ENCODE measurements at places on chromosomes 16 and 17.

GRCh38 chr17:74757502-74757901 is 9.1 kb downstream of the NHERF1 start:
- DNase-seq, result no peak

- DNase-seq, result no peak
Observed at GRCh38 chr16:76195056-76195455, 82.1 kb upstream of the CNTNAP4 start.

- no peak for DNase-seq
Observed at GRCh38 chr16:19105891-19106624, 7.7 kb upstream of the ITPRIPL2 start.

- no peak for DNase-seq
Observed at GRCh38 chr16:67790071-67790470, 16.3 kb downstream of the RANBP10 start.

GRCh38 chr17:66355510-66355909 is 53.1 kb downstream of the PRKCA start:
- no peak for DNase-seq

GRCh38 chr17:4440690-4441686 is 7.2 kb downstream of the SPNS3 start:
- no peak for DNase-seq

GRCh38 chr17:82734987-82735866 is at the start of gene FN3K:
FN3K (plus strand) TSS chr17:82735615; CDS start chr17:82735637, 22 bp downstream.
- no peak for DNase-seq

GRCh38 chr16:24539850-24540601 is 660 bp downstream of the RBBP6 start:
- DNase-seq, result no peak

DNA sequence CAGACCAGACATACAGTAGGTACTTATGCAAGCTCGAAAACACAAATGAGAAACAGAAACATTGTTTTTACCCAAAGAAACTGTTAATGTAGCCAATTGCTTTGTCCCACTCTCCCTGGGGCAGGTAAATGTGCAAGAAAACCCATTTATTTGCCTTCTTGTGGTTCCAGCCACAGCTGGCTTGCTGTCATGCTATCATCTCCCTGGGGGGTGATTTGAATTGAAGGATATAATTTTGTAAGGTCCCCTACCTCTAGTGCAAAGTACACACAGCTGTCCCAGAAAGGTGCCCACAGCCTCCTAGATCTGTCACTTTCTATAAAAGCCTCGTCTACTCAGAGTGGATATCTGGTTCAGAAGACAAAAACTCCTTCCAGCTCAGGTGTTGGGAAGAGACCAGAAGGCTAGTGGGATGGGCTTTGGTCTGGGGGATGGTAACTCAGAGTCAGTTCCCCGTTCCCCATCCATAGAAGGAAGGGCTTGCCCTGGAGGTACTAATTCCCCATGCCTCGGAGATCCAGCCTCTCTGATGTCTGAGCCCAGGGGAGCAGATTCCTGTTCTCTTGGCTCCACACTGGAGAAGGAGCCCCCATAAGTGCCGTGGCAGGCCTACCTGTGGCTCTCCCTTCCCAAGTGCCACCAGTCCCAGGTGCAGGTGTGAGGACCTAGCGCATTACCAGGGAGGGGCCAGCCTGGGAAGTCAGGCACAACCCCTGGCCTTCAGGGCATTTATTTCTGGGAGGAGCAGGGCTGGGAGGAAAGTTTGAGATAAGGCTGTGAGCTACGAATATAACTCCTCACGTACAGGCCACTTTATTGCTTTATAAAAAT is 2.4 kb upstream of the PRR15L start:
- no peak for DNase-seq

DNA sequence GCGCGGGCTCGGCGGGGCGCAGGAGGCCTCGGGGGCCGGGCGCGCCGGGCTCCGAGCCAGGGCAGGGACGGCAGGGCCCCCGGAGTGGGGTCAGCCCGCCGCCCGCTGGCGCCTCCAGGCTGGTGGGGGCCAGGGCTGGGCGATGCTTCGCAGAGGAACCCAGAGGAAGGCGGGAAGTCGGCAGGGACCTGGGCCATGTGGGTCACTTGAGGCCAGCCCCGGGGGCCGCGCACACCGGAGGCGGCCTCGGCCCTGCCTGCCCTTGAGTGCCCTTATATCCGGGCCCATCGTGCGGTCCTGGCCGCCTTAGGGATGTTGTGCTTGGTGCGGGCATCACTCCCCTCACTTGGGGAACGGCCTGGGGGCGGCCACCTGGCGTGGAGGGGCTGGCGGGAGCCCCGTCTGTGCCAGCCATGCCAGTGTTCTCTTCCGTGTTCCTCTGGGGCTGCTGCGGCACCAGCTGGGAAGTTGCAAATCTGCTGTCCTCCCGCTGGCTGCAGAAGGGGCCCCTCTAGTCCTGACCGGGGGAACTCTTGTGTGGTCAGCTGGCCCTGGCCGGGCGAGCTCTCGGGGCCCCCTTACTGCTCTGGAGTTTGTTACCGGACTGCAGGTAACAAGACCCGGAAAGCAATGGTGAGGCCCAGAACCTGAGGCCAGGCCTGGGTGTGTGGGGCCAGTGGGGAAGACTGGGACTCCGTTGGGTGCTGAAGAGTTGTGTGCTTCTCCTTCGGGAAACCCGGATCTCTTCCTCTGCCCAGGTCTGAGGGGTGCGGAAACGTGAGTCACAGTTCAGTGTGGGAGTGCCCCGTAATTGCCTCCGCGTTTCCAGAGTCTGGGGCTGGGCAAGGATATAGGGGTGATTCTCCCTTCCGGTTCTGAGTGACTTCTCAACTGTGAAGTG is 849 bp downstream of the CAPN15 start:
- DNase-seq, result peak; percentile 27

GRCh38 chr16:82626791-82627261 is at the start of gene CDH13:
CDH13 (plus strand) TSS chr16:82626969.
- DNase-seq, result no peak

- no peak for DNase-seq
Observed at GRCh38 chr17:50630524-50631194, 4.0 kb upstream of the ABCC3 start.

DNA sequence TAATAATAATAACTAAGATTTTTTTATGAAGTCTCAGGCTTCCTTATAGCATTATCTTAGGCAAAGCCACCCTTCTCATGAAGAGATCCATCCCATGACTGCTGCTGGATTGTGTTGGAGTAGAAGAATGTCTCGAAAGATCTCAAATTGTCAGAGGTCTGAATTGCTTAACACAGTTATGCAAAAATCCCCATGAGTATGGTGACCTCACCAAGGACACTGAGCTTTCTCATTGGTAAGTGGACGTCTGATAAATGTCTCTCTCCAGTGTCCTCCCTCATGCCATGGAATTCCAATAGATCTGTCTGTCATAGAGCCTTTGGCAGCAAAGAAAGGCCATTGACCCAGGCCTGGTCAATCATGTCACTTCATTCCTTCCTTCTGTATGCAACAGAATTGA is 264.5 kb downstream of the CDH11 start:
- DNase-seq, result no peak

Measured in HS-27A (cell line).